ENCODE measurements at places on chromosomes 11 and 22.

DNA sequence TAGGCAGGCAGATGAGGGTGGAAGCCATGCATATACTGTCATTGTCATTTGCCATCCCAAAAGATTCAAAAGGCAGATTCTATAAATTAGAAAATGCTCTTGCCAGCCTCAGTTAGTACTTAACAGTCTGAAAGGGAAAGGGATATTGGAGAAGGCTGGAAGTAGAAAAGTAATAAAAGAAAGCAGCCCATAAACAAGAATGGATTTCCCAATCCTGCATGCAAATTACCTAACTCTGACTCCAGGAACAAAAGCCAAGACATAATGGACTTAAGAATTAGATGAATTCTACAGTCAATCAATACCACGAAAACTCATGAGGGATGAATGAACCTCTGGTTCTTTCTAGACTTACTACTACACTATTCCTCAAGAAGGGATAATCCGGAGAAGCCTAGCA lies 5.9 kb downstream of the PAK1 start:
- no peak overlapping the region for H3K27ac ChIP-seq
- H3K27me3 ChIP-seq, result no peaks in the 10 kb centered on the region
- H3K4me1 ChIP-seq, result peaks cover 16% of the 10 kb centered on the region
- DNase-seq, result no peak
- H3K4me3 ChIP-seq, result no peak overlapping the region
- H3K36me3 ChIP-seq, result no peaks in the 10 kb centered on the region

DNA sequence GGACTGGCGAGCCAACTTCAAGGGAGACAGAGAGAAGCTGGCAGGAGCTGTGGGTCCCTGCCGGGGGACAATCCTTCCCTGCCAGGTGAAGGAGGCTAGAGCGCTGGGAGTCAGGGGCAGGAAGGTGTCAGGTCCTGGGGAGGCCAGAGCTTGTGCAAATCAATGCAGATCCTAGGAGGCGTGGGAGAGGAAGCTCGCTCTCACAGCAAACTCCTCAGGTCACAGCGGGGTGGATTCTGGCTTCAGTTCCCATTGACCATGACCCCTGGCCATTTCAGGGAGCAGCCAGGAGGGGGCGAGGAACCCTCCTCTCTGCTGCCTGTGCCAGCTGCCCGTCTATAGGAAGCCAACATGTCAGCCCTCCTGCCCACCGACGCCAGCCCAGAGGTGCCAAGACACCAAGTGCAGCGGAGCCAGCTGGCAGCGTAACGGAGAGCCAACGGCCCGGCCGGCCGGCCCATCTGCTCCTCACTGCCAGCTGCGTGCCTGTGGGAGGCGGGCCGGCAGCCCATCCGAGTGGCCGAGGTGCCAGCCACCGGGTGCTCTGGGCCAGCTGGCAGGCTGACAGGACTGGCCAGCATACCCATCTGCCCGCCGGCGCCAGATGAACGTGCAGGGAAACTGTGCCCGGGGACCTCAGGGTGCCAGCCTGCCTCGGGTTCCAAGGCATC lies 374.8 kb downstream of the MIAT start:
- DNase-seq, result no peak
- H3K27me3 ChIP-seq, result peaks cover 9% of the 10 kb centered on the region
- H3K4me1 ChIP-seq, result peaks cover 6% of the 10 kb centered on the region
- H3K4me3 ChIP-seq, result no peak overlapping the region

DNA sequence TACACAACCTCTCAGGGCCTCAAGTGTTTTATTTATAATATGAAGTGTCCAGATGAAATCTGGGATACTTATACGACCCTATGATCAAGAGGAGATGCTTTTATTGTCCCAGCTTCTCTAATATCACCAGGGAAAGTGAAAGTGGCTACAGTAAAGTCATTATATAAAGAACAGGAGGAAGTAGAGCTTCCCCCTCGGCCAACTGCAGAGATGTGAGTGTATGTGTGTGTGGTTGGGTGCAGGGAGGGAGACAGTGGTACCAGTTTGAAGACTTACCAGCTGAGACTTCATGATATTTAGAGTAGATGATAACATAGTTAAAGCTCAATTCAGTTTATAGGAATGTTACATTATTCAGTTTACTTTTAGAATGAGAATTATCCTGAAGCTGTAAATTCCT lies 373.6 kb upstream of the DDI1 start:
- DNase-seq, result no peak
- H3K36me3 ChIP-seq, result no peaks in the 10 kb centered on the region
- H3K4me1 ChIP-seq, result no peaks in the 10 kb centered on the region

GRCh38 chr11:67605231-67606011 lies 1.3 kb upstream of the NDUFV1 start:
- no peak for DNase-seq
- no peak overlapping the region for H3K27ac ChIP-seq
- H3K27me3 ChIP-seq, result no peaks in the 10 kb centered on the region
- H3K36me3 ChIP-seq, result peaks cover 22% of the 10 kb centered on the region
- H3K4me3 ChIP-seq, result no peak overlapping the region
- H3K4me1 ChIP-seq, result peaks cover 28% of the 10 kb centered on the region

GRCh38 chr11:61118406-61118805 lies 16.1 kb downstream of the CD5 start:
- H3K27ac ChIP-seq, result no peak overlapping the region
- H3K36me3 ChIP-seq, result no peaks in the 10 kb centered on the region
- no peak overlapping the region for H3K4me3 ChIP-seq
- peaks cover 14% of the 10 kb centered on the region for H3K4me1 ChIP-seq
- H3K27me3 ChIP-seq, result no peaks in the 10 kb centered on the region

- peaks cover 58% of the 10 kb centered on the region for H3K4me1 ChIP-seq
- H3K4me3 ChIP-seq, result no peak overlapping the region
- no peak overlapping the region for H3K27ac ChIP-seq
- no peak for DNase-seq
Measured at GRCh38 chr22:39314251-39314971, 5.0 kb downstream of the RPL3 start.

DNA sequence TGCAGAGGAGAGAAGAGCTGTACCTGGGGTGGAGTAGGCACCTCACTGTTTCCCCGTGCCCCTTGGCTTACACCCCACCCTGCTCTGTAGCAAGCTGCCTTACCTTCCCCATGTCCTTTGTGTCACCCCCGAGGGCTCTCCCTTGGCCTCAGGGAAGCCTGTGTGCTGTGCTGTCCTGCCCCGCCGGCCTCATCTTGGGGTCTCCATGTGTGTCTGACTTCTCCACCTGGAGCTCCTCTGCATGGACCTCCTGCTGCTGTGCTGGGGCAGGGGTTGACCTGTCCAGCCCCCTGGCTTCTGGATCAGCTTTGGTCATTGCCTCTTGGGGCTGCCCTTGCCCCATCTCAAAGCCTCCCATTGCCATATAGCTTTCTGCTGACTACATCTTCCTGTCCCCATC lies 59.8 kb downstream of the OSBP2 start:
- no peak overlapping the region for H3K27ac ChIP-seq
- no peak for DNase-seq
- H3K36me3 ChIP-seq, result no peaks in the 10 kb centered on the region

DNA sequence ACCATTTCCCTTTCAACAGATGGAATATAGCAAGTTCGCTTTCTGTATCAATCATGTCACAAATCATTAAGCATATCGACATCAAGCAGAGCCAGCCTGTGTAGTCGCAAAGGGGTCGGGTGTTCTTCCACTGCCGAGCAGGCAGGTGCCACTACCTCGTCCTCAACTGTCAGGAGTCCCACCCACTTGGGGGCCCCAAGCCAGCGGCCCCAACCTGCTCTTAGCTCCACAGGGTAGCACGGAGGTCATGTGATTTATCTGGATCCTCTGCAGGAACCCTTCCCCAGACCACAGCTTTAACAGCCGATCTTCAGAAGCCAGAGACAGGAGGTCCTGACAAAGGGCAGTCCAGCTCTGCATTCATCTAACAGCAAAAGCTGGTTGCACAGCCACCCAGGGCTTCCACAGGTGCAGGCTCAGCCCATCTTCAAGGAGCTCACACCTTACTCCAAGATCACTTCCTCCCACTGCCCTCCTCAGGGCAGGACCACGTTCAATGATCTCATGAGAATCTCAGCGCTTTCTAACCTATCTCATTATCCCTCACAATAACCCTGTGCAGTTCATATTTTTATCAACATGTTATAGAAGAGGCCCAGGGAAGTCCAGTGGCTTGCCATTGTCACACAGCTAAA lies 110.2 kb downstream of the TRIM29 start:
- no peaks in the 10 kb centered on the region for H3K4me1 ChIP-seq
- H3K27ac ChIP-seq, result no peak overlapping the region
- no peak overlapping the region for H3K4me3 ChIP-seq
- no peaks in the 10 kb centered on the region for H3K36me3 ChIP-seq
- peaks cover 25% of the 10 kb centered on the region for H3K27me3 ChIP-seq
- no peak for DNase-seq

- no peak overlapping the region for H3K27ac ChIP-seq
- DNase-seq, result no peak
- H3K36me3 ChIP-seq, result no peaks in the 10 kb centered on the region
- H3K4me1 ChIP-seq, result no peaks in the 10 kb centered on the region
- peaks cover 44% of the 10 kb centered on the region for H3K27me3 ChIP-seq
- no peak overlapping the region for H3K4me3 ChIP-seq
Measured at GRCh38 chr22:44950806-44951509, 58.8 kb downstream of the PHF21B start.

- H3K36me3 ChIP-seq, result no peaks in the 10 kb centered on the region
- H3K4me3 ChIP-seq, result no peak overlapping the region
- peaks cover 11% of the 10 kb centered on the region for H3K4me1 ChIP-seq
- no peaks in the 10 kb centered on the region for H3K27me3 ChIP-seq
Measured at GRCh38 chr11:58027341-58027740, 3.4 kb upstream of the OR6Q1 start.

DNA sequence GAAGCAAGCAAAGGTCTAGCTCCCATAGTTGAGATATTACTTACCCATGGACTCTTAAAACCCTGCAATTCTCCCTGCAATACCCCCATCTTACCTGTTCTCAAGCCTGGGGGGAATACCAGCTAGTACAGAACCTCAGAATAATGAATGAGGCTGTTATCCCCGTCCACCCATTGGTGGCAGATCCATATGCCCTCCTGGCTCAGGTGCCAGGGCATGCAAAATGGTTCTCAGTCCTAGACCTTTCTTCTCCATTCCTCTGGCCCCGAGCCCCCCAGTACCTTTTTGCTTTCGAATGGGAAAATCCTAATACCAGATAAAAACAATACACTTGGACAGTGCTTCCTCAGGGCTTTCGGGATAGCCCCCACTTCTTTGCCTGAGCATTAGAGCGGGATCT lies 86.4 kb downstream of the PIWIL4 start:
- no peaks in the 10 kb centered on the region for H3K27me3 ChIP-seq
- peaks cover 9% of the 10 kb centered on the region for H3K4me1 ChIP-seq
- no peak for DNase-seq

DNA sequence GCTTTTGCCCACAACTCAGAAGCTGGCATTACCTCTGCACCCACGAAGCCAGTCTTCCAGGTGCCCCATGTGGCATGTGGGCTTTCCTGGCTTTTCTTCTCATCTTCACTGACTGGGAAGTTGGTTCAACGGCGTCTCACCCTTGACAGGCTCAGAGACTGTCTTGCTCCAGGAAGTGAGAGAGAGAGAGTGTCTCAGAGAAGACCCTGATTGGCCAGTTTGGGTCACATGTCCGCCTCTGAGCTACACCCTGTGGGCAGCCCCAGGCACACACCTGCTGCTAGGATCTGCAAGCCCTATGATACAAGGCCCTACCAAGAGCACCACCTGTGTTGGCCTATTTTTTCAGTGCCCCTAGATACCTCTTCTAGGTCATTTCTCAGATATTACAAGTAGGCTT lies 39.0 kb downstream of the RTL6 start:
- no peak for DNase-seq

DNA sequence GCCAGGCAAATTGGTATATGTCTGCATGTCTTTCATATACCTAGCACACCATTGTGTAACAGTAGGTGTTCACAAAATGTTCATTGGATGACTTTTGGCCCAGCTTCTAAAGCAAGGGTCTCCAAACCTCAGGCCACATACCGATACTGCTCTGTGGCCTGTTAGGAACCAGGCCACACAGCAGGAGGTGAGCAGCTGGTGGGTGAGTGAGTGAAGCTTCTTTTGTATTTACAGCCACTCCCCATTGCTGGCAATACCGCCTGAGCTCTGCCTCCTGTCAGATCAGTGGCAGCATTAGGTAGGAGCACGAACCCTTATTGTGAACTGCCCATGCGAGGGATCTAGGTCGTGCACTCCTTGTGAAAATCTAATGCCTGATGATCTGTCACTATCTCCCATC lies 836.6 kb downstream of the NTM start:
- H3K27me3 ChIP-seq, result no peaks in the 10 kb centered on the region
- H3K36me3 ChIP-seq, result no peaks in the 10 kb centered on the region
- no peak overlapping the region for H3K27ac ChIP-seq
- no peak for DNase-seq
- H3K4me1 ChIP-seq, result no peaks in the 10 kb centered on the region

- no peaks in the 10 kb centered on the region for H3K27me3 ChIP-seq
- H3K4me1 ChIP-seq, result no peaks in the 10 kb centered on the region
- no peak for DNase-seq
- H3K27ac ChIP-seq, result no peak overlapping the region
- no peak overlapping the region for H3K4me3 ChIP-seq
Measured at GRCh38 chr11:97557399-97557798, 1167.6 kb downstream of the JRKL start.

- H3K27ac ChIP-seq, result no peak overlapping the region
- no peak overlapping the region for H3K4me3 ChIP-seq
- H3K27me3 ChIP-seq, result peaks cover 18% of the 10 kb centered on the region
- no peaks in the 10 kb centered on the region for H3K36me3 ChIP-seq
Measured at GRCh38 chr22:45908961-45909360, 68.0 kb downstream of the WNT7B start.

DNA sequence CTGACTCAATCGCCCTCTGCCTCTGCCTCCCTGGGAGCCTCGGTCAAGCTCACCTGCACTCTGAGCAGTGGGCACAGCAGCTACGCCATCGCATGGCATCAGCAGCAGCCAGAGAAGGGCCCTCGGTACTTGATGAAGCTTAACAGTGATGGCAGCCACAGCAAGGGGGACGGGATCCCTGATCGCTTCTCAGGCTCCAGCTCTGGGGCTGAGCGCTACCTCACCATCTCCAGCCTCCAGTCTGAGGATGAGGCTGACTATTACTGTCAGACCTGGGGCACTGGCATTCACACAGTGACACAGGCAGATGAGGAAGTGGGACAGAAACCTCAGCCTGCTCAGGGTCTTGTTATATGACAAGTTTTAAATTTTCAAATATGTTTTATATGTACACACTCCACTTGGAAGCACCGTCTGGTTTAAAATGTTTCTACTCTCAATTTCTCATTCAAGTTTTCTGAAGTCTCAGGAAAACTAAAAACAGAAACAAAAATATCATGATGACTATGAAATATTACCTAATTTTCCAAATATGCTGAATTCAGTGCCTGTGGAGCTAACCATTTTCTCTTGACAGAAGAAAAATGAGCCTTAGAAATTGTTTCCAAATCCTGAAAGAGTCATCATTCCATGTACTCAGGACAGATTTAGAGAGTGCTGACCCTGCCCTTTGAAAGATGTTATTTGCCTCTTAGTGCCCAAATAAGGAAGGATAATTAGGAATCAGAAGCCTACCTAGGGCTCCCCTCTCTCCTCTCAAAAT lies 48.8 kb upstream of the TOP3B start:
- no peak overlapping the region for H3K4me3 ChIP-seq
- no peak overlapping the region for H3K27ac ChIP-seq
- H3K4me1 ChIP-seq, result no peaks in the 10 kb centered on the region
- H3K27me3 ChIP-seq, result peaks cover 3% of the 10 kb centered on the region

Data from suprapubic skin (tissue), 4 donors.